Neural progenitor cell (in vitro differentiated cells): ENCODE measurements at places on chromosomes 16 and 17. TPM values are rescaled to one million over a fixed set of nuclear protein-coding genes. Genes with fewer than 3 reads are reported as not detected.

GRCh38 chr16:87919681-87919994, 16.7 kb downstream of the CA5A start:
- no peak overlapping the region for H3K4me3 ChIP-seq
- no peaks in the 10 kb centered on the region for H3K27me3 ChIP-seq

GRCh38 chr16:48833461-48833860, 223.5 kb upstream of the N4BP1 start:
- no peaks in the 10 kb centered on the region for H3K27me3 ChIP-seq
- H3K27ac ChIP-seq, result no peak overlapping the region
- DNase-seq, result no peak

- no peaks in the 10 kb centered on the region for H3K4me1 ChIP-seq
- no peak overlapping the region for H3K27ac ChIP-seq
- H3K27me3 ChIP-seq, result no peaks in the 10 kb centered on the region
- no peak for DNase-seq
- no peak overlapping the region for H3K4me3 ChIP-seq
These were observed 37.3 kb downstream of the TSC2 start for GRCh38 chr16:2084895-2085625.

The UBN1 gene
- 28.4 and 32.7 TPM in 2 replicates for total RNA-seq

DNA sequence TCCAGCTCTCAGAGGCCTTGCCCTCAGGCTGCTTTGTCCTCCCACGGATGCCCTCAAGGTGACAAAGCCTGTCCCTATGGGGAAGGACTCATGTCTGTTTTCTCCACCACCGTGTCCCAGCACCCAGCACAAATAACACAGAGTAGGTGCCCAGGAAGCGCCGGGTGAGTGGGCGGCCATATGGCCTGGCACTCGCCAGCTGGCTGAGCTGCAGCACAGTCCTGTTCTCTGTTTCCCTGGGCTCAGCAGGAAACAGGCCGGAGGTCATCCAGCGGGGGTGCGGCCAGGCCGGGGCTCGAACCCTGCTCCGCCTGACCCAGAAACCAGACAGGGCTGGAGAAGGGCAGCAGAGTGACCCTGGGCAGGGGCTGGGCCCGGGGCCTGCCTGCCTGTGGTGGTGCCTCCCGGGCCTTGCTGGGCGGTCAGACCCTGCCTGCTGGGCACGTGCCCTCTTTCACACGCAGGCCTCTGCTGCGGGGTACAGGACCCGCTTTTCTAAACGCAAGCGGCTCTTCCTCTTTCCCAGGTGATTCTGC, 139.0 kb upstream of the CIBAR2 start:
- no peak for DNase-seq
- no peak overlapping the region for H3K27ac ChIP-seq
- H3K36me3 ChIP-seq, result no peaks in the 10 kb centered on the region

GRCh38 chr16:80971819-80972218, 34.9 kb downstream of the CMC2 start:
- H3K27ac ChIP-seq, result no peak overlapping the region
- DNase-seq, result peak; percentile 23
- no peaks in the 10 kb centered on the region for H3K27me3 ChIP-seq
- H3K36me3 ChIP-seq, result no peaks in the 10 kb centered on the region
- H3K4me1 ChIP-seq, result peaks cover 8% of the 10 kb centered on the region

The C1QL1 gene
- 4.7 TPM in 1 of 2 replicates, not detected in the other for total RNA-seq

DNA sequence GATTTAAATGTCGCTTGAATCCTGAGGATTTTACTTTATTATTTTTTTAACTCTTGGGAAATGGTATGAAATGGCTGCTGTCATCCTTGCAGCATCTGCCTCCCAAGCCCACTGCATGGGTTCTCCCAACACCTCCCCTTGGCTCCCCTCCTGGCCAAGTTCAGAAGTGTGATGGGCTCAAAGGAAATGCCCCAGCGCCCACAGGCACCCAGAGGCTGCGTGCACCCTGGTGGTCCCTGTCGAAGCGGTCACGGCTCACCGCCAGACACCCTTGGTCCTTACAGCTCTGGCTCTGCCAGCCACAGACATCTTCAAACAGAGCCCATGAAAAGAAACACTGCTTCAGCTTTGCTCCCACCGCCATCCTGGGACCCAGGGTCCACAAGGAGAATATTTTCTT, 334.7 kb downstream of the SOX9 start:
- H3K4me3 ChIP-seq, result no peak overlapping the region
- no peak overlapping the region for H3K27ac ChIP-seq
- peaks cover 6% of the 10 kb centered on the region for H3K4me1 ChIP-seq
- DNase-seq, result no peak
- H3K27me3 ChIP-seq, result no peaks in the 10 kb centered on the region
- H3K36me3 ChIP-seq, result no peaks in the 10 kb centered on the region

DNA sequence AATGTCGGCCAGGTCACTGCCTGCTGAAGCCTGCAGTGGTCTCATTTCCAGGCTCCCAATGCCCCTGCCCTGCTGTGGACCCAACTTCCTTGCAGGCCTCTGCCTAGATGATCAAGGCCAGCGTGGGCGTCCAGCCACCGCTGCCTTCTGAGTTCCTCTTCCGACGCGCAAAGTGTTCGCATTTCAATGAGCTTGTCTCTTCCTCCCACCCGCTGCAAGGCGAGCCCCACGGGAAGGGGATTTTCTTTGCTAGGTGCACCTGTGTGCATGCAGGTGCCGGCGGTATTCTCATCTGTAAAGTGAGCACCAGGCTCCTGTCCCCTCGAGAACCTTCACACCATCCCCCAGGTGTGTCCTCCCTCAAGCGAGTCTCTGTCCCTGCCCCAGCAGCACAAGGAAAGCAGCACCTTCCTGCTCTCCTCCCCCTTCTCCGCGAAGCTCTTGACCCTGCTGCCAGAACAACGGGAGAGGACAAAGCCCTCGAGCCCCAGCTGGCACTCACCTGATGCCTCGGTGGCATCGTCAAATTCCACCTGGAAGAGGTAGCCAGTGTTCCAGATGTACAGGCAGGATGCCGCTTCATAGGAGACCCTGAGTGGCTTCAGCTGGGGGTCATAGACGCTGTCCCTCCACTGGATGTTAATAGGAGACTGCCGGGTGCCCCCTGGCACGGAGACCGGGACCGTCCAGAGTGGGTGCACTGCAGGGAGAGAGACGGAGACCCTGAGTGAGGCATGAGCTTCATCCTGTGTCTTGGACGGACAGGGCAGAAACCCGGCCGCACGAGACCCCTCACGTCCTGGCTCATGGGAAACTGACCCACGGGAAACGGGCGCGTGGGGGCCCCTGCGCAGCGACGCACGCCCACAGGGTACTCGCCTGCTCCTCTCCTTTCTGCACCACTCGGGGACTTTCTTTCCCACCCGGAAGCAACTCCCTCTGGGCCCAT, 9.8 kb downstream of the CA5A start:
- no peaks in the 10 kb centered on the region for H3K36me3 ChIP-seq
- no peak for DNase-seq
- H3K27me3 ChIP-seq, result no peaks in the 10 kb centered on the region
- H3K27ac ChIP-seq, result no peak overlapping the region

DNA sequence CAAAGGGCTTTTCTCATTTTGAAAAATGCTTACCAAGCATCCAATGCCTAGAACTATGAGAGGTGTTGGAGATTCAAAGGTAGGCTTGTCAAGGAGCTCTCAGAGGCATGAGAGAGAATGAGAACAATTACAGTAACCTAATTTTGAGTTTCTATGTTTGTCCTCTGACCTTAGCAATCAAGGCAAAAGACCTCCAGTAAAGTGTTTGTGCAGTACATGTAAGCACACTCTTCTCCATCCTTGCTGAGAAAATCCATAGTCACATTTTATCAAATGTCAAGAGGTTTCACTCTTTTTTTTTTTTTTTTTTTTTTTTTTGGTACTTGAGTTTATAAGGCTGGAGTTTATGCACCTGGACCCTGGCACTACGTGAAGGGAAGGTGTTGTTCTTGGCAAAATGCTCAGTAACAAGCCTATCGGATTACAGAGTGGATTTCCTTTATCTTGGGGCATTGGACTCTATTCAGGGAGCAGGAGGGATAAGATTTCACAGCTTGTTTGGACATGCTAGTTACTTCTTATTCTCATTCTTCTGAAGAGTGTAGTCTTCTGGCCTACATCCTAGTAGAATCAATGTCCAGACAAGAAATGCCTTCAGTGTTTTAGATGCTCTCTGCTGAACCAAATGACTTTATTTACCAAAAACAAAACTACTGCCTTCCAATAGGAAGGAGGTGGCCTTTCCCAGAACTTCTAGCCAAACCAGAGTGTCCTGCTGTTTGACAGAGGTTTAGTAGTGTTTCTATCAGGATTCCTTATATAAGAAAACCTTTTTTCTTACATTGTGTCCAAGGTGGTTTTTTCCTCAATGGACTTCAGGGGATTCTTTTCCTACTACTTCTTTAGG, 21.9 kb downstream of the KCNJ2 start:
- H3K4me3 ChIP-seq, result no peak overlapping the region
- DNase-seq, result no peak
- no peaks in the 10 kb centered on the region for H3K27me3 ChIP-seq
- no peak overlapping the region for H3K27ac ChIP-seq
- H3K36me3 ChIP-seq, result no peaks in the 10 kb centered on the region

DNA sequence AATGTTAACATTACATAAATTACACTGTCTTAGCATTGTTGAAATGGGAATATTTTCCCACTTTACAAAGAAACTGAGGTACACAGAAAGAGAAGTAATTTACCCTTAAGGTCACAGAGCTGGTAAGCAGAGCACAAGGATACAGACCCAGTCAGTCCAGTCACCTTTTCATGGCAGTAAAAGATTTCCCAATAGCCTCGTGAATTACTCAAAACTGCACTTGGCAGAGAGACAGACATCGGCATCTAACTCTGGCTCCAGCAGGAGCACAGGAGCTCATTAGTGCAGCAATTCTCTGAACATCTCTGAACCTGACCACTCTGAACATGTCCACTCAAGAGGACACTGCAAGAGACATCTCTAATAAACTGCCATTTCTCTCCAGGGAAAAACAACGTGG, 3.1 kb downstream of the TEX2 start:
- H3K4me1 ChIP-seq, result peaks cover 28% of the 10 kb centered on the region
- no peaks in the 10 kb centered on the region for H3K36me3 ChIP-seq
- no peak for DNase-seq
- peaks cover 9% of the 10 kb centered on the region for H3K27me3 ChIP-seq
- H3K4me3 ChIP-seq, result no peak overlapping the region
- H3K27ac ChIP-seq, result no peak overlapping the region

GRCh38 chr17:34503528-34504195, 75.7 kb upstream of the TMEM132E start:
- no peak overlapping the region for H3K27ac ChIP-seq
- H3K4me1 ChIP-seq, result no peaks in the 10 kb centered on the region
- H3K36me3 ChIP-seq, result no peaks in the 10 kb centered on the region

DNA sequence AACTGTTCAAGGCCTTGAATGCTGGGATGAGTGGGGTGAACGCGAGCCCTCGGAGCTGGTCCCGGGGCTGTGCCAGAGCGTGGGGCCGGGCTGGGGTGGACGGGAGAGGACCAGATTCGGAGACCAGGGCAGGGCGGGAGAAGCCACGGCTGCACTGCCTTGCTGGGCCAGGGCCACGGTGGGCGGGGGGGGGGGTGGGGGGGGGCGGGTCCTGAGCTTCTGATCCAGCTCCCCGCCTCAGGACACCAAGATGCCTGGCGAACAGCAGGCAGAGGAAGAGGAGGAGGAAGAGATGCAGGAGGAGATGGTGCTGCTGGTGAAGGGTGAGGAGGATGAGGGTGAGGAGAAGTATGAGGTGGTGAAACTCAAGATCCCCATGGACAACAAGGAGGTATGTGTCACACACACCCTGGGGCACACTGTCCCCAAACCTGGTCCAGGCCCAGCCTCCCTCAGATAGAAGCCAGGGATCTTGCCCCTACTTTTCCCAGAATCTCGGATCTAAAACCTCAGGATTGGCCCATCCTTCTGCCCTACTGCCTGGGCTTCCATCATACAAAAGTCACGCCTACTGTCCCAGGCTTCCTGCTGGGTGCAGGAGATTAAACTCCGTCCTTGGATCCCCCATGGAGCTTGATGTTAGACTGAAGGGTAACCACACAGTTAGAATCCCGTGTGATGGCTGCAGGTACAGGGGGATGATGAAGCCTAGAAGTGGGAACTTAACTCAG, 563 bp downstream of the ZNF771 start:
- H3K36me3 ChIP-seq, result no peaks in the 10 kb centered on the region
- peak overlapping the region; percentile 98 for H3K4me3 ChIP-seq
- peak overlapping the region; percentile 65 for H3K27ac ChIP-seq
- H3K27me3 ChIP-seq, result no peaks in the 10 kb centered on the region

GRCh38 chr17:11256877-11257276, 15.9 kb downstream of the SHISA6 start:
- H3K4me3 ChIP-seq, result no peak overlapping the region
- no peak overlapping the region for H3K27ac ChIP-seq
- no peaks in the 10 kb centered on the region for H3K36me3 ChIP-seq

- peaks cover 4% of the 10 kb centered on the region for H3K4me1 ChIP-seq
- H3K36me3 ChIP-seq, result no peaks in the 10 kb centered on the region
- H3K27ac ChIP-seq, result no peak overlapping the region
- H3K4me3 ChIP-seq, result no peak overlapping the region
These were observed 321.9 kb upstream of the CDH5 start for GRCh38 chr16:66044556-66044955.

- H3K4me3 ChIP-seq, result no peak overlapping the region
- DNase-seq, result no peak
- H3K36me3 ChIP-seq, result no peaks in the 10 kb centered on the region
- no peak overlapping the region for H3K27ac ChIP-seq
These were observed 21.4 kb downstream of the EMP2 start for GRCh38 chr16:10558746-10559641.

GRCh38 chr17:37026531-37026869, 77.7 kb downstream of the AATF start:
- H3K36me3 ChIP-seq, result peaks cover 5% of the 10 kb centered on the region
- no peak overlapping the region for H3K27ac ChIP-seq
- H3K4me3 ChIP-seq, result no peak overlapping the region
- DNase-seq, result no peak
- peaks cover 19% of the 10 kb centered on the region for H3K4me1 ChIP-seq
- no peaks in the 10 kb centered on the region for H3K27me3 ChIP-seq

The OR1F1 gene
- not detected in 2 replicates for total RNA-seq

The AXIN2 gene
- 21.8 and 22.0 TPM in 2 replicates for total RNA-seq

- no peak for DNase-seq
- H3K27me3 ChIP-seq, result no peaks in the 10 kb centered on the region
- H3K4me3 ChIP-seq, result no peak overlapping the region
These were observed 37.4 kb upstream of the TMC5 start for GRCh38 chr16:19380328-19380727.

DNA sequence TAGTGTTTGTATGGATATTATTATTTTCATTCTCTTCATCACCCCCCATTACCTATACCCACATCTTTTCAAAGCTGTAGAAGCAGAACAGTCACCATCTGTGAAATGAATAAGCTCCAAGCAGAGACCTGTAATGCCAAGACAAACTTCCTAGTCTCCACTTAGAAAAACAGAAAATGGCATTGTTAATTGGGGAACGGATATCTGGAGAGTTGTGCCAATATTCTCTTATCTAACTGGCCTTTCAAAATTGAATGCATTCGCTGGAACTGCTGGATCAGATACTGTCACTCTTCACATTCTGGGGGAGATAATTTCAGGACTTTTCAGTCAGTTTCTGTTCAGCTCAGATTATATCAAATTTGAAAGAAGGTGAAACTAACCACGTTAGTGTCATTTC, 464.4 kb upstream of the GOT2 start:
- H3K4me3 ChIP-seq, result no peak overlapping the region
- H3K4me1 ChIP-seq, result no peaks in the 10 kb centered on the region

DNA sequence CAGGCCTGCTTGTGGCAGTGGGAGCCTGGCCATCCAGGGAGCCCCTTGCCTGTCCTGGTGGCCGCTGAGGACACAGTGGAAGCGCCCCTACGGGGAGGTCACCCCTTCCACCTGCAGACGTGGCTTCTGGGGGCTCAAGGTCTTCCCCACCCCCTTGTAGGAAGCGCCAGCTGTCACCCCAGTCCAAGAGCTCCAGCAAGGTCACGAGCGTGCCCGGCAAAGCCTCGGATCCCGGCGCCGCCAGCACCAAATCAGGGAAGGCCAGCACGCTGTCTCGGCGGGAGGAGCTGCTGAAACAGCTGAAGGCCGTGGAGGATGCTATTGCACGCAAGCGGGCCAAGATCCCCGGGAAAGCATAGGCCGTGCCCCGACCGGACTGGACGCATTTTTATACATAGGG, 7.4 kb upstream of the IL17C start:
- H3K4me3 ChIP-seq, result no peak overlapping the region
- no peaks in the 10 kb centered on the region for H3K36me3 ChIP-seq
- peaks cover 22% of the 10 kb centered on the region for H3K27me3 ChIP-seq
